Stimulated activated CD4-positive, alpha-beta T cell treated with anti-CD3 and anti-CD28 coated beads, TNF-alpha, amount 100 ng/mL, for 1 hour (primary cell): ENCODE measurements at places on chromosomes 16 and 17.

GRCh38 chr16:59543641-59544040 lies 809.5 kb upstream of the GOT2 start:
- no peak for DNase-seq

- no peak for DNase-seq
Measured at GRCh38 chr16:27383556-27384243, 18.3 kb upstream of the IL21R start.

DNA sequence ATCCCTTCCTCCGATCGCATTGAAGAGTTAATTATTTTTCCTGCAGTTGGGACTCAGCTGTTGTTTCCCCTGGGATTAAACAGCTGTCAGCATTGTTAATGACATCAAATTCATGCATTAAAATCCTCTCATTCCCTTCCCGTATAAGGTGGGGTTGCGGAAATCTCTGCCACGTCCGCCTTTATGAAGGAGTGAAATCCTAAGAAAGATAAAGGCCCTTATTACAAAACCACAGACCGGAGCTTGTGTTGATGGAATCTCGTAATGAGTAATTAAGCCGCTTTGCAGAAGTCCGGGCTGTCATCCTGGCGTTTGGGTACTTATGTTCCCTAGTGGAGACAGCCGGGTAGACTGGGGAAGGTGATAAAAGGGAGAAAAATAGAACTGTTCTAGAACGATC lies 627.6 kb downstream of the MAF start:
- no peak for DNase-seq

- no peak for DNase-seq
Measured at GRCh38 chr16:57262841-57263540, 17.9 kb downstream of the ARL2BP start.
